ENCODE measurements at places on chromosomes 5 and 9.

DNA sequence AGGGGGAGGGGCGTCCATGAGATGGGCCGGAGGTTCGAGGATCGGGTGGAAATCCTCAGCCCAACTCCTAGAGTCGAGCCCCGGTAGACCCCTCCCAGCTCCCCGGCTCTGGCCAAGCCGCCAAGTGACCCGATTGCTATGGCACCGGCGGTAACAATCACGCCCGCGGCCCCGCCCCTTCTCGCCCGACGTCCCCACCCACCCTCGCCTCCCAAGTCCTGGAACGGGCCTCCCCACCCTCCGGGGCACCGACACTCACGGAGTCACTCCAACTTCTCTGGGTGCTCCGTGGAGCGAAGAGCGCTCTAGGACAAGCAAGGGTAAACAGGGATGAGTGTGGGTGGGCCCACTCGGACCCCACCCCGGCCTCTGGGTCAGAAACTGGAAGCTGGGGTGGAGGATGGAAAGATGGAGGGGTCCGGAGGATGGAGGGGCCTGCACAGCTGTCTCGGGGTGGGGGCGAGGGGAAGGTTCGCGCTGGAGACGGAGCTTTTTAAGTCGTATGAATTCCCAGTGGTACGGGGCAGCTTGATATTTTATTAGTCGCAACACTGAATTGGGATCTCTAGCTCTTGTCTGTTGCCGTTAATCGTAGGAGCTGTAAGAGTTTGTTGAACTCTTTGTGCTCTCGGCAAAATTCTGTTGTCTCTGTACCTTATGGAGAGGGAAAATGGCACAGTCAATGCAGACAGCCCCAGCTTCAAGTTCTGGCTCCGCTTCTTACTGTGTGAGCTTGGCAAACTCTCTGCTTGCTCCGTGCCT is at the start of gene SPACA9:
SPACA9 (plus strand) TSS at position 204 of the 762 bp plus-strand sequence. CDS start 5,050 bp downstream, outside the sequence.
- peak; percentile 67 for DNase-seq

DNA sequence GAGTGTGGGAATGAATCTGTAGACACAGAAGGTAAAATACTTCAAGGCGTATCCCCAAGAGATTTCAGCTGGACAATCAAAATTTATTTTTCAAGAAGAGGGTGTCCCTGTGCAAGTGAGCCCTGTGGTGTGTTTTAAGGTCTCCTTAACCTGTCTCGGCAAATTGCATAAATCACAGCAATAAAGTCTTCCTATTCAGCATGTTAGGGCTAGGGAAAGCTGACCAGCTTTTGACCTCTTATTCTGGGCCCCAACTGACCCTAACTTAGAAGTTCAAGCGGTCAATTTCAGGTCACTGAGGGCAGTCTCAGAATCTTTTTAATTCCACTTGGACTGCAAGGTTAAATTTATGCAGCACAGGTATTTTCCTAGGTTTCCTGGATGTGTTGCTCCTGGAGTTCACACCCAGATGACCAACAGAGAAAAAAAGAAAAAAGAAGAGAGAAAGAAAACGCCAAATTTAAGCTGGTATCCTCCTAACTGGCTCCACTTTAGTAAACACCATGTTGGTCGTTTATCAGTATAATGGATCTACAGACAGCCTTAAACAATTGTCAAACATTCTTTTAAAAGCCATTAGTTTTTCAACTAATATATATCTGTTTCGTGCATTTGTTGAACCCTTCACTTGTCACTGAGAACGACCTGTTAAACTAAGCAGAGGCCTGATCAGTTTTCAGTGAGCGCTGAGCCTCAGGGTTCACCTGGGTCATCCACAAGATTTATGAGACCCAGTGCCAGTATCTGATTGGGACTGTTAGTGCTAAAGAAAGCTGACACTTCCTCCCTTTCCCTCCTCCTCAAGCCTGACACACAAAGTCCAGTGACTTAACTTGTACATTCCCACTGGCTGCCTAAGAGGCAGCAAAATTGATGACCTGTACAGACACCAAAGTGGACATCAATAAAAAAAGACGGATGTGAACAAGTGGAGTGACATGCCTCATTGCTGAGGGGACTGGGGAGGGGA is 546.1 kb downstream of the NR2F1-AS1 start:
- no peak for DNase-seq

- no peak for DNase-seq
Measured at GRCh38 chr5:59800347-59800893, 93.1 kb downstream of the PDE4D start.

DNA sequence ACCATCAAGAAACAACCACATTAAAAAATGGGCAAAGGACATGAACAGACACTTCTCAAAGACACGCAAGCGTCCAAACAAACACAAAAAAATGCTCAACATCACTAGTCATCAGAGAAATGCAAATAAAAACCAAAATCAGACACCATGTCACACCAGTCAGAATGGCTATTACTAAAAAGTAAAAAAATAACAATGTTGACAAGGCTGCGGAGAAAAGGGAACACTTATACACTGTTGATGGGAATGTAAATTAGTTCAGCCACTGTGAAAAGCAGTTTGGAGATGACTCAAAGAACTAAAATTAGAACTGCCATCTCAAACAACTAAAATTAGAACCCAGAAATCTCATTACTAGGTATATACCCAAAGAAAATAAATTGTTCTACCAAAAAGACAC is 80.4 kb downstream of the CAAP1 start:
- DNase-seq, result no peak

GRCh38 chr9:93287189-93287552 is 103.2 kb downstream of the WNK2 start:
- DNase-seq, result no peak

DNA sequence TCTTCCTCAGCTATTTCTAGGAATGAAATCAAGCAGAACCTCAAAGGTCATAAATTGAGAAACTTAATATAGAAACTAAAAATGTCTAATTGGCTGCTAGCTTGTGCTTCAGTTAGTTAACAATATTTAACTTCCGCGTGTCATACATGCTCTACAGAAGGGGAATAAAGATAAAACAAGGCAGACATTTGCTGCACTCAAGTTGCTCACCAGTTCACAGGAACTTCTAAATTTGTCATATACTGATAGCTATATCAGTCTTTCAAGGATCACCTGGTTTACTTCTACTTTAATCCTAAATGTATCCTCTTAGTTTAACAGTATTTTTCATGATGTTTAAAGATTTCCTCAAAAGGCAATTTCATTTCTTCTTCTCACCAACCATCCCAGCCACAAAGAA is 8.4 kb downstream of the CCNH start:
- DNase-seq, result no peak

DNA sequence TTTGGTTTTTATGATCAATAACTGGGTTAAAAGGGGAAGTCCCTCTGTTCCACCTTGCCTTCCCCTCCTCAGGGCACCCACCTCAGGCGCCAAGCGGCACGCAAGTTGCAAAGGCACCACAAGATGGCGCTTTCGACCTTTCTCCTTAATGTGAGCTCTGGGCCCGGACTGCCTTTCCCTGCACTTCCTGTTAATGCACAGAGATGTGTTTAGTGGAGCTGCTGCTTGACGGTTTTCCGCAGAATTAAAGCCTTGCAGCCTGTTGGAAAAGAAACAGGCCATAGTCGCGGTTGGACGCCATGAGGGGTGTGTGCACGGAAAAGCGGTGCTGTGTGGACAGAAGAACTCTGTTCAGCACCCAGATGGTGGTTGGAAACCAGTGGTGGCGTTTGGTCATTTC is 17.9 kb downstream of the CXCL14 start:
- peak; percentile 80 for DNase-seq

GRCh38 chr5:1312993-1313833 is 18.3 kb upstream of the TERT start:
- peak; percentile 69 for DNase-seq
